Stimulated activated CD4-positive, alpha-beta T cell treated with anti-CD3 and anti-CD28 coated beads, Interleukin-4, amount 100 ng/mL, for 1 hour (primary cell): ENCODE measurements at places on chromosomes 5 and 9.

DNA sequence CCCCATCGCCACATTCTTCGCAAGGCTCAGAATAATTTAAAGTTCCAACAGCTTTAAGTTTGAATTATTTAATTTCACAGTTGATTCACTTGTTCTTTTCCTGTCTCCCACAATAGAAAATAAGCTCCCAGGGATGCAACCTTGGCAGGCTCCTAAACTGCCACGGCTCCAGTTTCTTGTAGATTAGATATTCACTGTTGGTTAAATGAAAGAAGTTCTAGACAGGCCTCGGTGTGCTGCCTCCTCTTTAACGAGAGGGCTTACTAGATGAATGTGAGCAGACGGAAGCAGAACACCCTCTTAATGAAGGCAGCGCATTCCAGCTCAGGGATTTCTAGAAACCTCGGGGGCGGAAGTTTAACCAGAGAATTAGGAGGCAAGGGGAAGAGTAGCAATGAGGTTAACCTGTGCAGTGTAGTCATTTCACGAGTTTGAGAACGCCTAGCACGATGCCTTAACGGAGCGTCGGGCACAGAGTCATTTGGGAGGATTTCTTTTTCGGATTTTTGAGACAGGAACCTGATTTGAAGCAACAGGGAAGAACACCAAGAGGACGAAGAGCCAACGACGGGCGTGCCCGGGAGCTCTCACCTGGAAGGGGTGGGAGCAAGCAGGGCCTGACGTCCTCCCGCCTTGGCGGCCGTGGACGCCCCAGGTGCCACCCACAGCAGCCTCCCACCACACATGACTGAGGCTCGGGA, 637 bp upstream of the SMC5 start:
- no peak for DNase-seq

- no peak for DNase-seq
These were observed 3.9 kb upstream of the NEURL1B start for GRCh38 chr5:172637110-172637580.

DNA sequence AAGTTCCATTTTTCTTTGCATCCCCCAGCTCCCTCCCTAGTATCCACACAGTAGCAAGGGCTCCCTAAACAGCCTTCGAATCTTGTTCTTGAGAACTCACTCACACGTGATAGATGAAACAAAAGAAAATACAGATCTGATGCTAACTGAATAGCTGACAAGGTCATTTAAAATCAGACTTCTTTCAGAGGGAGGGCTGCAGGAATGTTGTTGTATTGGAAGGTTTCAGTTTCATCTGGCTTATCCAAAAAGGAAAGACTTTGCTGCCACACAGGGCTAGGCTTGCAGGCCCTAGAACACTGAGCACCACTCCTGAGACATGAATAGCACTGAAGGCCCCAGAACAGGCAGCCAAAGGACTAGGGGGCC, 3.2 kb downstream of the CD180 start:
- DNase-seq: no peak

DNA sequence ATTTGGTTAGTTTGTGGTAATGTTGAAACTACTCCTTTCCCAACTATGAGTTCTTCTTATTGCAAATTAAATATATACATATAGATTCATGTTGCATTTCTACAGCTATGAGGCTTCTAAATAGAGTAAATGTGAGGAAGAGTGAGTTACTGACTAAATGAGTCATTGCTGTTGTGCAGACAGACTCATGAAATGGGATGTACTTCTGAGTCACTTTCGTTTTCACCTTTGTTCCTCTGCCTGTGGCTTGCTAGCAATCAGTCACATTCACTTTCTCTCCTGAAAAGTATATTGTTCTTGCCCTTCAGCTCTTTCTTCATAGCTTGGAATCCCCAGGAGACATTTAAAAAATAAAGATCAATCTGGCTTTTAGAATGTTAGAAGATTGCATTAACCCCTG, 295.5 kb upstream of the SMC2 start:
- no peak for DNase-seq
